Testis (tissue), 5 donors: ENCODE measurements at places on chromosomes 4 and X. TPM values are rescaled to one million over a fixed set of nuclear protein-coding genes. Genes with fewer than 3 reads are reported as not detected.

- peak; percentile 31 for DNase-seq
Observed at GRCh38 chr4:75726577-75726976, 2.2 kb downstream of the USO1 start.

DNA sequence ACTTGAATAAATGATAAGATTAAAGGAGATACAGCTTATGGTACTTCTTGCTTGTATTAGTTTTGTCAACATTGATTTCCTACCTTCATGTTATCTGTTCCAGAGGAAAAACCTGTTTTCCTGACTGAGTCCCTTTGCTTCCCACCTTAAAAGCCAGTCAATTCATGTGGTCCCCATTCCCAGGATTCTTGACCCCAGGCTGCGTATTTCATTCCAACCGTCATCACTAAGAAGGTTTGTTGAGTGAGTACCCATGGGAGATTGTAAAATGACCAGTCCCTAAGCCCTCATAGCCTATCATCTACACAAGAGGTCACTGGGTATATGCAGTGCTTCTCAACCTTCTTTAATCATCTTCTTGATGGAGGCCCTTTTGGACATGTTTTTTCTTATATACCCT lies 52.2 kb downstream of the BEX3 start:
- no peak for DNase-seq

DNA sequence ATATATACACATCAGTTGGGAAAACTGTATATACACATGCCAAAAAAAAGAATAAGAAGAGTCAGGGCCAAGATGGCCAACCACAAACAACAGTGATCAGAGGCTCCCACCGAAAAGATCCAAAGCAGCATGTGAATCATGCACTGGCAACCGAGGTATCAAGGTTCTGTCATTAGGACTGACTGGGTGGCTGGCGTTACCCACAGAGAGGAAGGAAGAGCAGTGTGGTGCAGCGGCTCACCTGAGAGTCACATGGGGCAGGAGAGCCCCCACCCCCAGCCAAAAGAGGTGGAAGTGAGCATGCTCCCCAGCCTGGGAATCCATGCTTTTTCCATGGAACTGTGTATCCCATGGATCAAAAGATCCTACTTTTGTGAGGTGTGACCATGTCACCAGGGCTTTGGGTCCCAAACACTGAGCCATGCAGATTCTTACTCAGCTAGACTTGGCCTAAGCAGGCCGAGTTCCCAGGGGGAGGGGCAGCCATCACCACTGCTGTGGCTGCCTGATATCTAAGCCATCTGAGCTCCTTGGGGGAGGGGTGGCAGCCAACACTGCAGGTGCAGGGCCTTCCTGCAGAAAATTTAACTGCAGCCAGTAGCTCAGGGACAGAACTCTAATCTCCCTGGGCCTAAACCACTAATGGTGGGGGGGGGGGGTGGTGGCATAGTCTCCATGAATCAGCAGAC lies 52.8 kb downstream of the P2RY10 start:
- DNase-seq: no peak

- no peak for DNase-seq
Observed at GRCh38 chr4:66930206-66930605, 615.1 kb downstream of the CENPC start.

NPY2R gene
- total RNA-seq: 3.3 TPM

- no peak for DNase-seq
Observed at GRCh38 chr4:117971403-117971802, 62.9 kb upstream of the NDST3 start.

DNA sequence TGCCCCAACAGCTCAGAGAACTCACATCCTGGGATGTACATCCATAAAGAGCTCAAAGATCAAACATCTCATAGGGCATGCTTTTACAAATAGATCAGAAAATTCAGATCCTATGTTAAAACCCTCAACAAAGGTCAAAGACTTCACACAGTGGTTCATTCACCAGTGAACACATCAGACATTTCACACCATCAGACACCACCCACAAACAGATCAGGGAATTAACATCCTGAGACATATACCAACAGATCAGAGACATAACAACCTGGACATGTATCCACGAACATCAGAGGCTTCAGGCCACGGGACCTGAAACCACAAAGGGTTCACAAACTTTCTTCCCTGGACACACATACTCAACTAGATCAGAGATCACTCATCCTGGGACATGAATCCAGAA lies 23.4 kb downstream of the SUV39H1 start:
- DNase-seq: no peak

DNA sequence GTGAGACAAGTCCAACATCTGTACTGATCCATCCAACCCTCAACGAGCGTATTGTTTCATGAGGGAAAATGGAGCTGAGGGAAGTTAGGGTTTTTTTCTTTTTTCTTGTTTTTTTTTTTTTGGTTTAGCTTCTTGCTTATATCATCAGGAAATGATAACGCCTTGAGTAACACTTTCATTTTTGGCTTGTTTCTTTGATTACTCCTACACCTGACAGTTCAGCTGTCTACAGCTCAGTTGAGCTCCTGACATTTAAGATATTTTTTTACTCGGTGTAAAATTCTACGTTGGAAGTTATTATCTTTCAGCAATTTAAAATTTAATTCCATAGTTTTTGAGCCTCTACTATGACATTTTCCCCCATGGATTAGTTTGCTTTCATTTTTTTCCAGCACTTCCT lies 691.0 kb upstream of the HTR2C start:
- no peak for DNase-seq

PLXNA3 gene
- 37.3 TPM for total RNA-seq

- no peak for DNase-seq
Observed at GRCh38 chr4:111991163-111991562, 154.1 kb upstream of the FAM241A start.

- DNase-seq: peak; percentile 57
Observed at GRCh38 chr4:54085284-54085683, 14.7 kb upstream of the GSX2 start.

CXorf65 gene
- total RNA-seq: 13.2 TPM

GRCh38 chrX:44922980-44923379 lies 50.0 kb downstream of the KDM6A start:
- no peak for DNase-seq

DNA sequence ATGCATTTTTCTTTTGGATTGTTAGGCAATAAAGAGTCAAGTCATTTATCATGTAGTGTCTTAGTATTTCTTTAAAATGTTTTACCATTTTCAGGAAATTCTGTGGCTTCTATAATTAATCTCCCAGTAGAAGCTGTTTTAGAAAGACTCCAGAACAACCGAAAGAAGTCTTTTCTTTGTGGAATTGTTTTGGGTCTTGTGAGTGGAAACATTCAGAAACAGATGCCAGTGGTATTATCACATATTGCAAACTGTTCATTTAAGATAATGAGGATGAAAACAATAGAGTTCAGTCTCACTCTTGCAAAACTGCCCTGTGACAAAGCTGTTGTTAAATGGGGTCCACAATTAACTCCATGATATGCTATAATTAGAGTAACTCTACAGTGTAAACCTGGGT lies 211.2 kb upstream of the KIT start:
- no peak for DNase-seq

- DNase-seq: no peak
Observed at GRCh38 chr4:72546456-72546855, 22.6 kb downstream of the ADAMTS3 start.

ACSL1 gene
- total RNA-seq: 59.8 TPM

GRCh38 chr4:152392079-152392478 lies 143.8 kb downstream of the FBXW7 start:
- no peak for DNase-seq

TMPRSS11B gene
- total RNA-seq: not detected

DNA sequence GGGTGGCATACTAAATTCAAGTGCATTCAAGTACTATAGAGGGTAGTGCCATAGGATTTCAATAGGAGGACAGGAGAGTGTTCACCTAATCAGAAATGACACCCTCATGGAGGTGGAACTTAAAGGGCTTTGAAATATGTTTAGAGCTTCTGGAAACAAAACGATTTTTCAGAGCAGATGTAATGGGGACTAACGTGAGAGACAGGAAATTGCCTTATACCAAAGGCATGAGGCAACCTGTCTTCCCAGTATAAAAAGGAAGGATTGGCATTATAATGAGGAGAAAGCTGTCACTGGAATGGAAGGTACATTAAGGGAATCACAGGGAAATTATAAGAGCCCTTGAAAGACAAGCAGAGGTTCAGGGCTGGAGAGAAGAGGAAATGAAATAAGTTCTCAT lies 116.3 kb upstream of the PNPLA4 start:
- no peak for DNase-seq

GRCh38 chrX:134026565-134027311 lies 41.3 kb upstream of the GPC3 start:
- peak; percentile 46 for DNase-seq

DNA sequence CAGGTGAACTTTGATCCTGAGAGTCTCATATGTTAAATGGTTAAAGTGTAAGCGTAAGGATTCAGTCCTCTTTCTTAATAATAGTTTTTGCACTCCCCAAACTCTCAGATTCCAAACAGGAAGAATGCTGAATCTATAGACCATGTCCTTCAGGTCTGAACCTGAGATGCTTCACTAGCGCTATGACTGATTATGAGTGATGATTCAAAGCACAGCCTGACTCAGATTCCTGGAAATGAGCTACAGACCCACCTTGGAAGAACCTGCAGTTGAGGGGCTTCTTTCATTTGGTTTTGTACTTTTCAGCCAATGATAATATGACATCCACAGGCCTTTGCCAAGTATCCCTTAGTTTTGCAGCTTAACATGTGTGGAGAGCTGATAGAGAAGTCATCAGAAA lies 1.4 kb downstream of the EDNRA start:
- DNase-seq: no peak

DNA sequence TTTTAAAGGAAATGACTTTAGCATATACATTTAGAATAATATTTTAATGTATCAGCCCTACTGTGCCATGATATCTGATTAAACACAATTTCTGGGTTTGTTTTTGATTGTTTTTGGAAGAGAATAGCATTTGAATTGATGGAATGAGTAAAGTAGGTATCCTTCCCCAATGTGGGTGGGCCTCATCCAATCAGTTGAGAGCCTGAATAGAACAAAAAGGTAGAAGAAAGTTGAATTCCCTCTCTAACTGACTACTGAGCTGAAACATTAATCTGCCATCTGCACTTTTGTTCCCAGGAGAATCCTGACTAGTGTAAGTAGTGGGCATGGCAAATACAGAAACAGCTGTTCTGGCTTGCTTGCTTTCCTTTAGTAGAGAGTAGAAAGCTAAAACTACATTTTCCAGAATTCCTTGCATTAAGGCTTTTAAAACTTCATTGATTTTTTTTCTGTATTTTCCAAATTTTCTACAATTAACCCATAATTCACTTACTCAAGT lies 9.7 kb upstream of the SEC24D start:
- DNase-seq: no peak
